ENCODE measurements at places on chromosomes 2 and 18. TPM values are rescaled to one million over a fixed set of nuclear protein-coding genes. Genes with fewer than 3 reads are reported as not detected.

The SERPINB4 gene
- total RNA-seq, result not detected

The GAL3ST2 gene
- total RNA-seq, result not detected

DNA sequence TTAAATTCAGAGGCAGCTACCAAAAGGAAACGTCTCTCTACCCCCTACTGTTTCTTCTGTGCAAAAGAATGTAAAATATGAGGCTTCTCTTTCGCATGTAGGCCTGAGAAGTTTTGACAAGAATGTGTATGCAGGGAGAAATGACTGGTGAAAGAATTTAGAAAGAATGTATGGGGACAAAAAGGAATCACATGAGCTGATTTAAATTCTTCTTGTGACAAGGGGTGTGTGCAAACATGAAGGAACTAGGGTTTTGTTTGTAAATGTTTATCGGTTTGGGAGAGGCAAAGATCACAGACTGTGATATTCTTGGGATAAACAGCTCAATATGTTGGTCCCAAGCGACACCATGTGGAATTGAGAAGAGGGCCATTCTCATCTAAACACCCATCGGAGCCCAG lies 345.2 kb upstream of the VRK2 start:
- peak; percentile 0 for DNase-seq

- no peak for DNase-seq
These were observed 238.4 kb upstream of the SMAD2 start for GRCh38 chr18:48168861-48169260.

- DNase-seq, result no peak
These were observed 47.6 kb upstream of the FAHD2A start for GRCh38 chr2:95354925-95355324.

DNA sequence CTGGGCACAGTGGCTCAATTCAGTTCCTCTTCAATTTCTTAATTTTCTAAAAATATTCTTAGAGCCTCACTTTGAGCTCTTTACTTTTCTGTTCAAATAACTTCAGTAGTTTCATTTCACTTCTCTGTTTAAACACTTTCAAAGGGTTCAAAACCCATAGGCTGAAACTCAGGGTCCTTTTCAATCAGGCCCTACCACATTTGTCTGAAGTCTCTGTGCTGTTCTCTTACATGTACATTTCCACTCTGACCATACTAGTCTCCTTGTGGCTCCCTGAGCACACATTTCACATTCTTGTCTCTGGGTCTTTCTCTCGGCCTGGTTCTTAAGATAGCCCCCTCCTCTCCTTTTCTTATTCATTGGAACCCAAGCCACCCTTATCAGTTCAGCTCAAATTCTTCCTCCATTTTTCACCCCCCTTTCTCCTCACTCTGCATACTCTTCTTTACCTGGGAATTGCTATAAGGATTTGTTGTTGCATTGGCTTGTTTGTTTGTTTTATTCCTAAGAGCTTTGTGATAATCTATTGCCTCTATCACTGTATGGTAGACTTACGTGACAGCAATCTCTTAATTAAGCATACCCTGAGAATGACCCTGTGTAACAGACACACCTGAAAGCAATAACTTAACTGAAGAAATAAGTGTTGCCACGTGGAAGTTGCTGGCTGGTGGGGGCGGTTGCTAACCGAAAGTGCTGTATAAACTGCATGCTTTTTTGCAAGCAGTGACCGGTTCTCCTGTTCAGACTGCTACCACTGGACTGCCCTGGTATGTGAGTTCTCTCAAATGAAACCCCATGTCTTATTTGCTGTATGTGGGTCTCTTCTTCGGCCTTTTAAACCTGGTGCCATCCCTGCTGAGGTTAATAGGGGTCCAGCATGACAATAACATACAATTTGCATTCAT lies 27.7 kb upstream of the ACADL start:
- no peak for DNase-seq

Data from IMR-90 (cell line).